ENCODE measurements at places on chromosomes 4 and X.

DNA sequence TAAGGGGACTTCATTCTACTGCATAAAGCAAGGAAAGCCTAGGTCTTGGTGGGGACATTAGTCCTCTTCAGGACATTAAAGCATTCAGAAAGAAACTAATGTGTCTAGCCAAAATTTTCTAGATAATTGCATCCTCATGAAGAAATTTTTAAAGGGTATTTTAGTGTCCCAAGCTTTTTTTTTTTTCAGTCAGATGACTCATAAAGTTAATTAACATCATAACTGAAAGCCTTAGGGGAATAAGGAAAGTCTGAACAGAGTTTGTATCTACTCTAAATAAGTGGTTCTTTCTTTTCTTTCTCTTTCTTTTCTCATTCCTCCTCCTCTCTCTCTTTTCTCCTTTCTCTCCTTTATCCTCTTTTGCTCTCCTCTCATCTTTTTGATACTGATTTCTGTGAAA lies 202.4 kb downstream of the ADAMTS3 start:
- DNase-seq: no peak

GRCh38 chr4:10121568-10122208 lies 5.1 kb upstream of the WDR1 start:
- DNase-seq: no peak

- no peak for DNase-seq
Measured at GRCh38 chrX:65522739-65523372, 11.7 kb downstream of the LAS1L start.

GRCh38 chr4:148196164-148196563 lies 246.1 kb downstream of the NR3C2 start:
- no peak for DNase-seq

DNA sequence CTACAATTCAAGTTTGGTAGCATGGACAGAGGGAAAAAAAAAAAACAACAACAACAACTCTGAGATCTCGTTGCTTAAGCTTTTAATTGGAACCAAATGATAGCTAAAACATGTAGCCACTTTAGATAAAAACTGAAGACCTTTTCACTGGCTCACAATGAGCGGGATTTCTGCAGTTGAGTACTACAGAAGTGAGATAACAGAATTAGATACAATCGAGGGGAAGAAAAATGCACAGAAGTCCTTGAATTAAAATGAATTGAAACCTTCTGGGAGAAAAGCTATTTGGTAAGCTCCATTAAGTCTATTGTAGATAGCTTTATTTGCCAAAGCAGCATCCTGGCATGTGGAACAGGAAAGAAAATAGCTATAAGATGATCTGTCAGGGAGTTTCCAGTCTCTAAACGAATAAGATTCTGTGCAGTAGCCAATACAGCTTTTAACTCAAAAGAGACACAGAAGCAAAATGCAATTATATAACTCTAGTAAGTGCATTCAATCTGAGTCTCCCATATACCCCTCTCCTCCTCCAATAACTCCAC lies 248.5 kb downstream of the ENOX2 start:
- DNase-seq: no peak

- no peak for DNase-seq
Measured at GRCh38 chr4:61559396-61559795, 359.3 kb downstream of the ADGRL3 start.

DNA sequence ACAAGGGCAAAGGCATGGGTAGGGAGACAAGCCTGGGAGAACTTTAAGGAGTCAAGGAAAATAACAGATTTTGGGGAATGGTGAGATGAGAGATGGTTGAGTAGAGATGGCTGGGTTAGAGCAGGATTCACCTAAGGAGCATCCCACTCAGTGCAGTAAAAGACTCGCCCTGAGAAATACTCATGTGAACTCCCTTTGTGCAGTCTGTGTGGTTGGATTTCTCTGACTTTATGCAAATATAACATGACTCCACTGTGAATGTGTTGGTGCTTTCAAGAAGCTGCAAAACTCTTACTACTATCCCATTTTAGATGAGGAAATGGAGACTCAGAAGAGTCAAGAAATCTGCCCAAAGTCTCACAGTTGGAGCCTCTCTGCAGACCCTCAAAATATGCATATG lies 129.8 kb upstream of the LIMCH1 start:
- DNase-seq: no peak

DNA sequence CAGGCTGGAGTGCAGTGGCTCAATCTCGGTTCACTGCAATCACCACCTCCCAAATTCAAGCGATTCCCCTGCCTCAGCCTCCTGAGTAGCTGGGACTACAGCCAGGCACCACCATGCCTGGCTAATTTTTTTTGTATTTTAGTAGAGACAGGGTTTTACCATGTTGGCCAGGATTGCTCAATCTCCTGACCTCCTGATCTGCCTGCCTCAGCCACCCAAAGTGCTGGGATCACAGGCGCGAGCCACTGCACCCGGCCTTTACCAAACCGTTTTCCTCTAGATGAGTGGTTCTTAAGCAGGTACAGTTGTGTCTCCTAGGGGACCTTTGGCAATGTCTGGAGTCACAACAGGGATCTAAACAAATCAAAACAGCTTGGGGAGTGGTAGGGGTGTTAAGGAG lies 11.6 kb downstream of the AMELX start:
- DNase-seq: no peak
